ENCODE measurements at places on chromosomes 5 and 9. TPM values are rescaled to one million over a fixed set of nuclear protein-coding genes. Genes with fewer than 3 reads are reported as not detected.

GRCh38 chr5:68274847-68275651, 59.5 kb downstream of the PIK3R1 start:
- H3K4me1 ChIP-seq = peaks cover 60% of the 10 kb centered on the region
- H3K27me3 ChIP-seq = no peaks in the 10 kb centered on the region
- DNase-seq = no peak
- H3K27ac ChIP-seq = peak overlapping the region; percentile 97

DNA sequence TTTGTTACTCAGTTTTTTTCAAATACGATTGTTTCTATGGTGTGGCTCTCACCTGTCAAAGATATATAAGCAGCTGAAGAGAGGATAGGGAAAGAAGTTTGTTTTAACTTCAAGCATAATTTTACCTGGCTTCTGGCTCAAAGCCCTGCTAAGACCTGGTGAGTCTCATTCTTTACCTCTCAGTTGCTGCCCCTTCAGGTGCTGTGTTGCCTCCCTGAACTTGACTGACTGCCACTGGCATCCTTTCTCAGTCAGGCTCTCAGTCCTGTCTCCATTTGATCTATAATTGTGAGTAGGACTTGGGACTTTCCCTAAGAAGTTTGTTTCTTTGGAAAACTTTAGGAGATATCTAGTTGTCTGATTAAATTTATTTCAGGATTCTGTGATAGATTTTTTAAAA, 249.6 kb downstream of the IZUMO3 start:
- H3K27me3 ChIP-seq = no peaks in the 10 kb centered on the region
- no peaks in the 10 kb centered on the region for H3K4me1 ChIP-seq
- H3K27ac ChIP-seq = no peak overlapping the region
- no peak overlapping the region for H3K4me3 ChIP-seq
- no peaks in the 10 kb centered on the region for H3K36me3 ChIP-seq
- no peak for DNase-seq

GRCh38 chr9:105087910-105088898, 156.2 kb upstream of the SLC44A1 start:
- no peaks in the 10 kb centered on the region for H3K27me3 ChIP-seq
- H3K27ac ChIP-seq = no peak overlapping the region
- no peak for DNase-seq
- no peaks in the 10 kb centered on the region for H3K4me1 ChIP-seq

- H3K36me3 ChIP-seq = no peaks in the 10 kb centered on the region
- DNase-seq = no peak
- H3K4me1 ChIP-seq = peaks cover 6% of the 10 kb centered on the region
- no peak overlapping the region for H3K4me3 ChIP-seq
Observed at GRCh38 chr9:135248111-135248510, 160.6 kb downstream of the OLFM1 start.

DNA sequence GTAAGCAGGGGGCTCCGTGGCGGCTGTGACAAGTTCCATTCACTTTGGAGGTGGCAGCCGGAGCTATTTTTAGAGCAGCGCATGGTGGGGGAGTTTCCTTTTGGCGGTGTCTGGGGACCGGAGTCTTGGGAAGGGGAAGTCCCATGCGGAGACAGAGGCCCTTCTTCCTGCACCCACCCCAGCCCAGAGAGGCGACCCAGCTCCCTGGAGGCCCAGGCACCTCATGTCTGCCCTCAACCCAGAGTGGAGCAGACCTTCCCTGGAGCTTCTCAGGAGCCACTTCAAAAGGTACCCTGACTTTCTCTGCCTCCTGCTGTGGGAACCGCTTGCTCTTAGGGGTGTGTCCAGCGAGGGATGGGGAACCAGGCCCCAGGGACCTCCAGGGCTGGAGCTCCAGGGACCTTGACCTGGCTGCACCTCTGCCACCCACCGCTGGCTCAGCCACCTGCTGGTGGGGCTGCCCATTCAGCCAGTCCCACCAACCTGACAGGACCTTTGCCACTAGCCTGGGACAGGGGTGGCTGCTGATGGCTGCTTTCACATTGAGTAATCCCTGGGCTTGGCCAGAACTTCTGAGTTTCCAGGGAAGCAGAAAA, 34.1 kb downstream of the NEK6 start:
- no peaks in the 10 kb centered on the region for H3K36me3 ChIP-seq
- no peaks in the 10 kb centered on the region for H3K27me3 ChIP-seq
- no peak for DNase-seq
- H3K4me3 ChIP-seq = no peak overlapping the region
- peak overlapping the region; percentile 72 for H3K27ac ChIP-seq
- H3K4me1 ChIP-seq = peaks cover 14% of the 10 kb centered on the region

- H3K27me3 ChIP-seq = peaks cover 11% of the 10 kb centered on the region
- H3K27ac ChIP-seq = no peak overlapping the region
- H3K4me1 ChIP-seq = no peaks in the 10 kb centered on the region
- H3K36me3 ChIP-seq = no peaks in the 10 kb centered on the region
- DNase-seq = no peak
Observed at GRCh38 chr9:129671065-129671464, 5.6 kb downstream of the PRRX2 start.

GRCh38 chr5:100799166-100799565, 103.9 kb downstream of the ST8SIA4 start:
- no peaks in the 10 kb centered on the region for H3K27me3 ChIP-seq
- no peak overlapping the region for H3K4me3 ChIP-seq
- no peak overlapping the region for H3K27ac ChIP-seq
- DNase-seq = no peak
- H3K36me3 ChIP-seq = no peaks in the 10 kb centered on the region

GNE gene
- total RNA-seq = 13.3 TPM

IL7R gene
- total RNA-seq = 860 TPM

SLC6A3 gene
- not detected for total RNA-seq

TTC39B gene
- total RNA-seq = 35.6 TPM

CFAP90 gene
- total RNA-seq = not detected

SEPTIN8 gene
- total RNA-seq = 8.8 TPM
